Left lobe of liver (tissue), 2 donors: ENCODE measurements at places on chromosomes 3 and 15. TPM values are rescaled to one million over a fixed set of nuclear protein-coding genes. Genes with fewer than 3 reads are reported as not detected.

The PARP3 gene
- total RNA-seq, result 23.7 TPM

The TRIM42 gene
- not detected for total RNA-seq

The TTLL13 gene
- total RNA-seq, result 0.15 TPM

The CPNE4 gene
- total RNA-seq, result not detected

The RPL15 gene
- 532 TPM for total RNA-seq

The CCR9 gene
- total RNA-seq, result 0.15 TPM

The MASP1 gene
- 93.7 TPM for total RNA-seq

The PAK2 gene
- 37.4 TPM for total RNA-seq

The AADACL2 gene
- total RNA-seq, result not detected

The GP5 gene
- total RNA-seq, result 0.10 TPM

The BDH1 gene
- 279 TPM for total RNA-seq

The TBL1XR1 gene
- 57.1 TPM for total RNA-seq

The ECT2 gene
- total RNA-seq, result 1.6 TPM

The SMCO1 gene
- not detected for total RNA-seq

The IL12A gene
- total RNA-seq, result not detected

The GOLGA8N gene
- total RNA-seq, result 8.8 TPM

The CCR8 gene
- not detected for total RNA-seq

The RTP1 gene
- not detected for total RNA-seq

The IFT57 gene
- total RNA-seq, result 3.8 TPM

The TMEM207 gene
- not detected for total RNA-seq

The NPAP1 gene
- 0.05 TPM for total RNA-seq

The LYSMD2 gene
- total RNA-seq, result 4.8 TPM

The C3orf85 gene
- 11.4 TPM for total RNA-seq

The ADAMTS17 gene
- total RNA-seq, result 22.4 TPM

The CD86 gene
- 1.4 TPM for total RNA-seq
